ENCODE measurements at places on chromosomes 16 and 17. TPM values are rescaled to one million over a fixed set of nuclear protein-coding genes. Genes with fewer than 3 reads are reported as not detected.

The CARD14 gene
- total RNA-seq, result 0.25 TPM

The TMED6 gene
- total RNA-seq, result 0.91 TPM

The MEIOB gene
- total RNA-seq, result 0.59 TPM

The MVD gene
- total RNA-seq, result 119 TPM

The MT1M gene
- 0.39 TPM for total RNA-seq

The TAC4 gene
- not detected for total RNA-seq

The ZG16 gene
- 0.07 TPM for total RNA-seq

The PEMT gene
- 52.1 TPM for total RNA-seq

The MYO15B gene
- 30.3 TPM for total RNA-seq

The PTX4 gene
- not detected for total RNA-seq

The ASIC2 gene
- total RNA-seq, result not detected

DNA sequence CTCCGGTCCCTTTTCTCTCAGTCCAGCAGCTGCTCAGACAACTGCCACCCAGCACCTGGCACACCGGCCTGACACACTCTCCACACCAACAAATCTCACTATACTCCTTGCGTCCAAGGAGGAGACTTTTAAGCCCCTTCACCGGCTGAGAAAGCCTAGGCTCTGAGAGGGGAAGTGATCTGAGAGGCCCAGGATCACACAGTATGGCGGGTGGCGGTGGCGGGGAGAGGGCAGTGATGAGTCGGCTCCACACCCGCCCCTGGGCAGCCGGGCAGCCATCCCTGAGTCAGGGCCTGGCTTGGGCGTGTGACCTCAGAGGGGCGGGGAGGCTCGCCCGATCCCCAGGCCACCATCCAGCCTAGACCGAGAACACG is 569 bp downstream of the FLII start:
- DNase-seq, result no peak

GRCh38 chr17:28178800-28179199 is 136.3 kb downstream of the NLK start:
- DNase-seq, result no peak

GRCh38 chr17:64024781-64025731 is 4.6 kb upstream of the ICAM2 start:
- no peak for DNase-seq

DNA sequence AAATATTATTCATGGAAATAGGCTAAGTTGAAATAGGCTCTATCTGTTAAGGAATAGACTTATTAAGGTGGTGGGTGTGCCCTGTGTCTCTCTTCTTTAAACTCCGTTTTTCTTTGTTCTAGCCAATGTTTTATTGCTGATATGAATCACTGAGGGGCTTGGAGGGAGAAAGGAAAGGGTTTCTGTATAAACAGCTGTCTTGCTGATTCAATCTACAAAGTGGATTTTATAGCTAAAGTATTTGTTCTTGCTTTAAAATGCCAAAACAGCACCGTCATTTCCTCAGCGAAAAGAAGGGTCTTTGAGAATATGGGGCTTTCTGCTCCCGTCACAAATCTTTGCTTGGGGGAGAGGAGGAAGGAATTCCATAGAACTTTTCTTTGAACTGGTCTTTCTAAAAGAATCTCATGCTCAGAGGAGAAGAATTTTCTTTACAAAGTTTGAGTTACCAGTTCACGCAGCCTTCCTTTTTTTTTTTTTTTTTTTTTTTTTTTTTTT is 39.3 kb downstream of the MSI2 start:
- peak; percentile 80 for DNase-seq

GRCh38 chr16:15597822-15598647 is 44.9 kb downstream of the MARF1 start:
- no peak for DNase-seq

DNA sequence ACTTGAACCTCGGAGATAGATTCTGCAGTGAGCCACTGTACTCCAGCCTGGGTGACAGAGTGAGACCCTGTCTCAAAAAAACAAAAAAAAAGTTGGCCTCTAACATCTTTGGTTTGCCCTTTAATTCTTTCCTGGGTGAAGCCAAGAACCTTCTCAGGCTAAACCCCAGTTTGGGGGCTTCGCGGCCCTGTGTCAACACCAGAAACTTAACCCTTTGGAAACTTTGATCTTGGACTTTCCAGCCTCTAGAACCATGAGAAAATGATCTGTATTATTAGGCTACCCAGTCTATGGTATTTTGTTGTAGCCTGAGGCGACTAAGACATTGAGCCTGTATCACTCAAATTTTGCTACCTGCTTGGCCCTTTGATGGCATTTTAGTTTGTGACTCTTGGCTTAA is 86.2 kb downstream of the CDC27 start:
- no peak for DNase-seq

- no peak for DNase-seq
Measured at GRCh38 chr16:67269766-67270165, 9.6 kb upstream of the PLEKHG4 start.

DNA sequence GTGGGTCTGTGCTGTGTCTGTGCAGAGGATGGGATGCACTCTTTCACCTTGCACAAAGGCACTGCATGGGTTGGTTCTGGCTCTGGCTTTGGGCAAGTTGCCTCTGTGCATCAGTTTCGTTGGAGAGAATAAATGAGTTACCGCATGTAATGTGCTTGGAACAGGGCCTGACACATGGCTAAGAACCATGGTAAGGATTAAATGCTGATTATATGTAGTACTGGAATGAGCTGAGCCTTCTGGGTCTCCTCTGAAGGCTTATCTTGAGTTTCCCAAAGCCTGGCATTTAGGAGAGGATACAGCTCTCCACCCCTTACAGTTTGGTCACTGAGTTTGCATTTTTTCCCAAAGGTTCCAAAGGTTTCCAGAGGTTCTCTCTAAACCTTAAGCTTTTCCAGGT is 69.1 kb downstream of the KSR1 start:
- DNase-seq, result no peak

DNA sequence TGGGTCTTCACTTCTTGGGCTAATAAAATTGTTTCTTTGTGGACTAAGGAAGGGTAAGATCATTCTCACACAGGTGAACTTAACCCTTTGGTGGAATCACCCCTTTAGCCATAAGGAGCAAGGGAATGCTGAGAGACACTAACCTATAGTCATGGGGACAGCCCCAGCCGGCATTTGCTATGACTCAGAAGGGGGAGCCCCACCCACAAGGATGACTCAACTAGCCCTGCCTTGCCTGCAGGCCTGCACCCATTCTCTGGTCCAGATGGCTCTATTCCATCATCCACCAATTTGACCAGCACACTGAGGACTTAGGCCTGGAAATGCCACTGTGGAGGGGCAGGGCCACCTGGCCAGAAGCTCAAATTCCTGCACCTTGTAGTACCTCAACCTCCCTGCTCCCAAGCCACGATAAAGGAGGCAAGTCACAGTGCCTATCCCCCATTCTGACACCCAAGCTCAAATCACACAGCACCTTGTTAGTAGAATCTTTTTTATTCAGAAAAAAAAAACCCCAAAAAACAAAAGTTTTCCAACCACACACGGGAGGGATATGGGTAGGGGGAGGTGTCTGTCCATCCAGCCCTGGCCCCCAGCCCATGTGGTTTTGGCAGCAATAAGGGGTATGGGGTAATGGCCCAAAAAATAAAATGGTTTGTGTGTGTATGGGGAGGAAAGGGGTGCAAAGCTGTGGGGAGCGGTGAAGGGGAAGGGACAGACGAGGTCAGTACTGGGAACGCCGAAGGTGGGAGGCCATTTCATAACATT is 3.0 kb downstream of the PFN1 start:
- peak; percentile 82 for DNase-seq

DNA sequence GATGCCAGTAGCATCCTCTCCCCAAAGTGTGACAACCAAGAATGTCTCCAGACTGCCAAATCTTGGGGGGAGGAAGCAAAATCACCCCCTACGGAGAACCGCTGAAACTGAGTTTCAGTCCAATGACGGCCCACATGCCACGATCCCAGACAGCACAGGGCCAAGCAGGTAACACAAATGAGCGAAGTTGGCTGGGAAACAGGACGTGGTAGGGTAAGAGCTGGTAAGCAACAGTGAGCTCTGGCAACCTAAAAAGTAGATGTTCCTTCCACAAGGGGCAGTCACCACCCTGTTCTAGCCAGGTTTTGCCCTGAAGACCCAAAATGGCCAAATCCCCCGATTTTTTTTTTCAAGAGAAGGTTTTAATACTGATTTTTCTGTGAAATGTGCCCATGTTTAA is 25.4 kb downstream of the ZFHX3 start:
- no peak for DNase-seq

DNA sequence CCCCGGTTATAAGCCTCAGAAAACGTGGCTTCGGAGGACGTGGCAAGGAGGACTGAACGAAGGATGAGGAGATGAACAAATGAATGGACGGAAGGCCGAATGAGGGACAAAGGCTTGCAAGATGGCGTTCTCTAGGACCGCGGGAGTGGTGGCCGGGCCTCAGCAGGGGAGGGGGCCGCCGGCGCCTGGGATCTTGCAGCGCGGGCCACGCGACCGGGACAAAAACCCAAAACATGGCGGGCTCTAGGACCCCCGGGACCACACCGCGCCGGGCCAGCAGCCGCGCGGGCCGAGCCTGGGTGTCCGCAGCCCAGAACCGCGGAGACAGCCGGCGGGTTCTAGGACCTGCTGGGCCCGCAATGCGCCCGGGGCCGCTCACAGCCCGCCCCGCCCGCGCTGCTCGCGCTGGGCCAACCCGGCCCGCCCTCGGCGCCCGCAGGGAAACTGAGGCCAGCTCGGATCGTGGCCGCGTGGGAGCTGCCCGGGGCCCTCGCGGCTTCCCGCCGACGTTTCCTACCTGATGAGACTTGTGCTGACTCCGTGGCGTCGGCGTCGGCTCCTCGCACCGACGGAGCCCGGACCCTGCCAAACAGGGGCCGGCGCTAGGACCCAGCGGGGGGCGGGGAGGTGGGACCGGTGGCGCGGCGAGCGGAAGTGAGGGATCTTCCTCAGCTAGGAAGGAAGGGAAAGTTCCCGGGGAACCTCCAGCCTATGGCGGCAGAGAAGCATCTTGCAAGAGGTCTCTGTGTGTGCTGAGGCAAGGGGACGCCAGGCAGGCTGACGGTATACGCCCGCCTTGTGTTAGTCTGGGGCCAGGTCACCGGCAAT is 684 bp downstream of the ZNF668 start:
- peak; percentile 82 for DNase-seq

GRCh38 chr17:69346766-69347165 is 19.8 kb upstream of the ABCA5 start:
- DNase-seq, result no peak

DNA sequence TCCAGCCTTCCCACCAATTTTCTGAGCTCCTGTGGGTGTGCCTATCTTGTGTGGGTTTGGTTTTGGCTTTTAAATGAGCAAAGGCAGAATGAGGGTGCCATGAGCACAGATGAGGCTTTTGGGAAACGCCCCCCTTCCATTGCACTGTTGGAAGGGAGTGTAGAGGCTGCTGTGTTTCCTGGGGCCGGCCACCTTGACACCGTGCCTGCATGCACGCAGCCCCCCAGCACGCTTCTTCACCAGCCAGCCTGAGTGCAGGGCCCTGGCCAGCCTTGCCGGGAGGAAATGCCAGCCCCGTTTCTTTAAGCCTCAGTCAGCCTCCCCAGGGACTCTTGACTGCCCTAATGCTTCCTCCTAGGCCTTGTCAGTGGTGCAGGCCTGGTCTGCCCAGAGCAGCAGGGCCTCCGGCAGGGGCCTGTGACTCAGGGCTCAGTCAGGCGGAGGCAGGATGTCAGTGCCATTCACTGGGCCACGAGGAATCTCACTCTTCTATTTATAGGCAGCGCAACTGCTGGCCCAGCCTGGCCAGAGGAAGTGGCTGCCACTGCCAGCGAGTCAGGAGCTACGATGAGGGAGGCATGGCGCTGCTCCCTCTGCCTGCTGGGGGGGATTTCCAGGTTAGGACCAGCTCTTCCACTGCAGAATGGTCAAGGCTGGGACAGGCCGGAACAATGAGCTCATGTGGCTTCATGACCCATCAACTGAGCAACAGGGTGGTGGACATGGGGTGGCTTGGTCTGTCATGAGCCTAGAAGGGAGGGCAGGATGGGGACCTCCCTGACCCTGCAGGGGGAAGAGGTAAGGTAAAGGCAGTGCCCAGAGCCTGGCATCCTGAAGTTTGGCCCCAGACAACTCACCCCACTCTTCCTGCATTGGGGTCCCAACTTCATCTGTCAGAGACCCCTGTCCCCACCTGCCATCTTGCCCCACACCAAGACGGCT is 205.2 kb downstream of the RAB11FIP4 start:
- DNase-seq, result peak; percentile 77

DNA sequence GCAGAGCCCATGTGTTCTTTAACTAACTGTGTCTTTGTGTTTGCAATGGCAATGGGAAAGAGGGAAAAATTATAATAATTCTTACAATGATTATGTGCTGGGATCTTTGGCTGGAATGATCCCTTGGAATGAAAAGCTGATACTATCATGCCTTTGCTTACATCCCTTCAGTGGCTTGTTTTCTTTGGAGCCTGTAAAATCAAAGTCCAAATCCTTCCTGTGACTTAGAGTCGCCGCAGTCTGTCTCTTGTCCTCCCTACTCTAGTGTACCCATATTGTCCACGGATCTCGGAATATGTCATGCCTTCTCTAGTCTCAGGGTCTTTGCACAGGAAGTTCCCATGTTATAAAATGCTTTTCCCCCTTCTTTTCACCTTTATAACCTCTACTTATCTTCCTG is 111.7 kb upstream of the MAF start:
- no peak for DNase-seq

GRCh38 chr17:55931446-55931845 is 180.6 kb downstream of the PCTP start:
- no peak for DNase-seq

DNA sequence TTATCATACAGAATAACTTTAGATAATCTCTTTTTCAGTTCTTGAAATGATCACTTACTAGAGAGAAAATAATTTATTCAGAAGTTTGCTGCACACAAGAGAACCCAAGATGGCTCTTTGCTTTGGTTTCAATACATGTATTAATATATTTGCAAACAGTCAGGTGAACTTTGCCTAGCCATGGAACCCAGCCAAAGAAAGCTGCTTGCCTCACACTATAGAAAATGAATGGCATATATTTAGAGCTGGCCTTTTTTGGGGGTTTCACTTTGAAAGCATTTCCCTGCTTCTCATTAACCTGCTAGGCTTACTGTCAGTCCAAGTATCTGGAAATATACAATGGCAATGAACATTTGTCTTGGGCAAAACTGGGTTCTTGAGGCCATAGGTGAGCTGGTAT is 75.3 kb downstream of the MRTFB start:
- no peak for DNase-seq

GRCh38 chr17:43946781-43947180 is 4.5 kb upstream of the PPY start:
- no peak for DNase-seq

GRCh38 chr16:31010585-31011325 is at the start of gene STX1B:
Gene STX1B, minus strand, starts transcription at chr16:31010638. Its CDS starts 242 bp downstream, at chr16:31010396.
- no peak for DNase-seq

All from HCT116 (cell line).